LHCN-M2 (cell line): ENCODE measurements at places on chromosomes 3 and 15.

GRCh38 chr15:73677146-73677607, 7.0 kb upstream of the CD276 start:
- DNase-seq = peak; percentile 47

DNA sequence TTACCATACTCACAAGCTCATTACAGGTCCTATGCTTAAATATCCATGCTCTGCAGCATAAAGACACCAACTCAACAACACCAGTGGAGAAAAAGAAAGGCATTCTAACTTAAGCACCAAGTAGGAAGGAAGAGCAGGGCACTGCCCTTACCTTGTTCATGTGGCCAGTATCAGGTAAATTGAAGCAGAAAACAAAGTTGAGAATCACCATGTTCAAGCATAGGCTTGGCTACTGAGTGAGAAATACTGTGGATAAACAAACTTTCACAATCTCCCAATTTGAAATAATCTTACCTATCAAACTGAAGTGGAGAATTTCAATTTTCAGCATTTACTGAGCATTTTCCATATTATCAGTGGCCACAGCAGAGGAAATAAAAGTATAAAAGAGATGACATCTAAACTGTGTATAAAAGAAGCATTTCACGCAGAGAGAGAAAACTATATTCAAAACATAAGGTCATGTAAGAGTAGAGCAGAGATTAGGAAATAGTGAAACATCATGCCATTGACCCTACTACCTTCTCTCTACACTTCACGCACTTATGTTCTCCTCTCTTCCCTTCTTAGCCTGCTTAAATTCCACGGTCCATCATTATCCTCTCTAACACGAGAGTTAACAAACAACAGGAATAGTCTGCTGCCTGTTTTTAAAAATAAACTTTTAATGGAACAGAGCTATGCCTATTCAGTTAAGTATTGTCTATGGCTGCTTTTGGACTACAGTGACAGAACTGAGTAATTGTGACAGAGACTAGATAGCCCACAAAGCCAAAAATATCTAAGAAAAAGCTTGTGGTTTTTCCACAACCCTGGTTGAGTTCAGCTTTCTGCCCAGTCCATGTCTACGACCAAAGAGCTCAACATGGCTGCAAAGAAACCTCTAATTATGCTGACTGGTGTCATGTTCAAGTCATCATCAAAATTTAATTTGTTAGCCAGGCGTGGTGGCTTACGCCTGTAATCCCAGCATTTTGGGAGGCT, 142.5 kb downstream of the NR1I2 start:
- no peak for DNase-seq

DNA sequence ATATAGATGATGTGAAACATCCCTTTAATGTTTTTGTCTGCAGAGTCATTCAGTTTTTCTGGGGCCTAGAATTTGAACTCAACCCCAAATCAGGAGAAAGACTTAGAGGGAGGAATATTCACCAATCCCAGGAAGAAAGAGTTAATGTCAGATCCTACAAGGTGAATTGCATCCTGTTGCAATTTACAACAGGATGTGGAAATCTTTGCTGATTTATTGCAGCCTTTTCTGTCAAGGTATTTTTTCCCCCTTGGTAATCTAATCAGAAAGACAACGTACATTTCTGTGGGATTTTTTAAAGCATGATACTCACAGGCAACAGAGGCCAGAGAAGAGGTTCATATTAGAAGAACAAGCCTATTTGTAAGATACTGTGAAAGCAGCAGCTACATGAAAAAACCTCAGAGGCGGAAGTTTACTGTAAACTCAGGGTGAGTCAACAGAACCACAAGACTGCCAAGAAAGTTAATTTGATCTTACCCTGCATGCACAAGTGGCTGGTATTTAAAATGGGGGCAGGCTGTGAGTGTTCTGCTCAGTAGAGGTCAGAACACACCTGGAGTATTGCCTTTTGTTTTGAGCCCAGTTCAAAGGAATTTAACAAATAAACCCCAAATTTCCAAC, 531.9 kb downstream of the AGBL1 start:
- peak; percentile 92 for DNase-seq

- DNase-seq = peak; percentile 87
Measured at GRCh38 chr15:60840306-60840702, 361.4 kb upstream of the ICE2 start.

DNA sequence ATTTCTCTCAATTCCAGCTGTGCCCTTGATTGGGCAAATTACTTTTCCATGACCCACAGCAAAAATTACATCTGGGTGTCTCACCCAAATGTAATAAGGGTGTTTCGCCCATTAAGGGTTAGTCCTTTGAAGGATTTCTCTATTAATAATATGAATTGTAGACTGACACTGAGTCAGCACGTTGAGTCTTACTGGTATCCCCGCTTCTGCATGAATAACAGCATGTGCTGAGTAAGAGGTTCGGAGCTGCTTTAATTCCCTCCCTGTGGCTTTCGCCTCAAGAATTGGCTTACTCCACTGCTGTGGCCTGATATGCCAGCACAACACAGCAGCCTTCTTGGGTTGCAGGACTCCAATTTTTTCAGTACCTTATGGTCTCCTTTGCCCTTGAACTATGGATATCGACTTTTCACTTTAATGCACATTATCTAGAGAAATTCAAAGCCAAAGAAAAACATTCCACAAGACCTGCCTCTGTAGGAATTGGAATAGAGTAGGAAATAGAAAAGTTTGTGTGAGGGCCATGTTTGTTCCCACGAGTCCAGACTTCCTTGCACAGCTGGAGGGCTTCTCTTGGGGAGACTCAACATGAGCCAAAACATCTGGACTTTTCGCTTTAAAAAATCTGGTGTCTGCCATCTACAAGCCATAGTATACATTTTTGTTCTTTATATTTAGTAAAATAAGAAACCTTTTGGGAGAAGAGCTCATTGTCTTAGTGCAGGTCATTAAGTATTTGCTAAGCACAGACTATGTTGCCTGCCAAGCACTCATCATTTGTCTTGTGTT, 20.7 kb upstream of the ERC2 start:
- no peak for DNase-seq
